Muscle of arm (tissue), 14 donors: ENCODE measurements at places on chromosomes 2 and 18. TPM values are rescaled to one million over a fixed set of nuclear protein-coding genes. Genes with fewer than 3 reads are reported as not detected.

Gene CXCR4
- 34.5 TPM for polyA plus RNA-seq

DNA sequence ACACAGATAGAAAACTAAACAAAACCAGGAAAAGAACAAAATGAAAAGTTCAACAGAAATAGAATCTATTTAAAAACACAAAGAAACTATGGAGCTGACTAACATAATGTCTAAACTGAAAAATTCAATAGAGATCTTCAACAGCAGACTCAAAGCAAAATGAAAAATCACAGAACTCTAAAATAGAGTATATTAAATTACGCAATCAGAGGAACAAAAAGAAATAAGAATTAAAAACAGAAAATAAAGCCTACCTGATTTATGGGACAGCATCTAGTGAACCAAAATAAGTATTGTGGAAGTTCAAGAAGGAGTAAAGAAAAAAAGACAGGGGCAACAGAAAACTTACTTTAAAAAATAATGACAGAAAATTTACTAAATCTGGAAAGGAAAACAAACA is 152.1 kb upstream of the GALNT5 start:
- DNase-seq: no peak

DNA sequence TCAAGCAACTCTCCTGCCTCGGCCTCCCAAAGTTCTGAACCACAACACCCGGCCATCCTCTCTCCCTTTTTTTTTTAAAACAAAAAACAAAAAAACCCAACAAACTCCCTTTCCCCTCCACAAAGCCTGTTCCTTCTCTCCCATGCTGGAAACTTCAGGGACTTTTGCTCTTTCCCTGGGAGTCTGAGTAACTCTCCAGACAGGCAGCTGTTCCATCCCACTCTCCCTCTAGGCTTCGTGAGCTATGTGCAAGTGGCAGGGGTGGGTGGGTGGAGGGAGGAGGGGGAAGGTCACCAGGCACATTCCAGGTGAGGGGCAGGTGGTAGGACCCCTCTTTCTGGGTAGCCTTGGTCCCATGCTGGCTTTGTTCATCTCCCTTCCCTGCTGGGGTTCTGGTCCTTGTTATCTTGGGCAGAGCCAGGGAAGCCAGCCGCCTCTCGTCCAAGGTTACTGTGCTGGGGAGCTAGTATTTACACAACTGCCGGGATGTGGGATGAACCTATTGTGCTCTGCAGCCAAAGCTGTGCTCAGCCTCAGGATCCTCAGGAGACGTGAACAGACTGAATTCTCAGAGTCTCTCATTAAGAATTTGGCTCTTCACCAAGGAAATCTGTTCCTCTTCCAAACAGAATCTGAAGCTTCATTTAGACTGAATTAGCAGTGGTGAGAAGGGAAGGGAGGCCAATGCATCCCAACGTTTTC is 106.9 kb downstream of the LIPG start:
- peak; percentile 77 for DNase-seq

GRCh38 chr2:127023504-127023903 is 83.5 kb downstream of the BIN1 start:
- DNase-seq: no peak

GRCh38 chr2:152497481-152498052 is 162.6 kb downstream of the FMNL2 start:
- DNase-seq: no peak
